ENCODE measurements at places on chromosomes 7 and 10.

- no peak for DNase-seq
Observed at GRCh38 chr10:6868036-6868725, 288.1 kb upstream of the PRKCQ start.

GRCh38 chr7:54253036-54253373, 289.2 kb upstream of the VSTM2A start:
- DNase-seq = peak; percentile 73

GRCh38 chr10:63582690-63583089, 61.5 kb downstream of the REEP3 start:
- no peak for DNase-seq

GRCh38 chr10:79392020-79392398, 44.7 kb downstream of the PPIF start:
- no peak for DNase-seq

- no peak for DNase-seq
Observed at GRCh38 chr7:139774376-139774775, 3.4 kb downstream of the HIPK2 start.

- no peak for DNase-seq
Observed at GRCh38 chr7:150857276-150858055, 5.1 kb downstream of the AOC1 start.

GRCh38 chr10:24723386-24723787, 300 bp downstream of the ARHGAP21 start:
- DNase-seq = no peak

DNA sequence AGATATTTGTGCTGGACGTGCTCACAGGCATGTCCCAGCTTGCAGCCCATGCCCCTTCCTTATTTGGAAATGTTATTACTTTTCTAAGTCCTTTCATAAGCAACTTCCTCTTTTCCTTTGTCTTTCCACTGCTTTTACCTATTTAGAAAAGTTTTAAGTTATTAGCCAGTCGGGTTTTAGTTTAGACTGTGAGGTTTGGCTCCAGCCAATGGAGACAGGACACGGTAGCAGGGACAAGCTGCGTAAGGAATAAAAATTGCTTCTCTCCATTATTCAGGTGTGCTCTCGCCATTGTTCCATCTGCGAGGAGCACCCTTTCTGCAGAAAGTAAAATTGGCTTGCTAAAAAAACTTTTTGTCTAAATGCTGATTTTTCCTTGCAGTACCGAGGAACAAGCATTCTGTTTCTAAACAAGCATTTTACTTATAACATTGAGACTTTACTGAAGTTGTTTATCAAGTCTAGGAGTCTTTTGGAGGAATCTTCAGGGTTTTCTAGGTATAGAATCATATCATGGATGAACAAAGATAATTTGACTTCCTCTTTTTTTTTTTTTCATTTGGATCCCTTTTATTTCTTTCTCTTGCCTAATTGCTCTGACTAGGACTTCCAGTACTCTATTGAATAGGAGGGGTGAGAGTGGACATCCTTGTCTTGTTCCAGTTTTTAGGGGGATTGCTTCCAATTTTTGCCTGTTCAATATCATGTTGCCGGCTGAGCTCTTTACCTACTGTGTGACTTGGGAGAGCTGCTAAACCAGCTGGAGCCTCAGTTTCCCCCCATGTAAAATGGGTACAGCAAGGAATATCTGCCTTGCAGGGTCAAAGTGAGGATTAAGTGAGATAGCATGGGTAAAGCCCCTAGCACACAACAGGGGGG, 63.8 kb downstream of the ALOX5 start:
- no peak for DNase-seq

GRCh38 chr7:16991551-16991950, 109.8 kb upstream of the AGR3 start:
- no peak for DNase-seq

DNA sequence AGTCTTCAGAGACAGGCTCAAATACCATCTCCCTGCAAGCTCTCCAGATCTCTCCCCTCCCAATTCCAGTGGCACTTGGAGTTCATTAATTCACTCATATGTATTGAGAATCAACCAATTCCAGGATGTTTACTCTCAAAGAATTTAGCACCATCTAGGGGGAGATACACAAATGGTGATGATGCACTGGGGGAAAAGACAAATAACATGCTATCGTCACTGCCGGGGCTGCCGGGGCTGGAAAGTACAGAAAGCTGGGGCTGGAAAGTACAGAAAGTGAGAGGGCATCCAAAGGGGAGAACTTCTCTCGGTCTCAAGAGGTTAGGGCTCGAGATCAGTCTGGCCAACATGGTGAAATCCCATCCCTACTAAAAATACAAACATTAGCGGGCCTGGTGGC, 118.7 kb downstream of the MKX start:
- DNase-seq = no peak

- DNase-seq = no peak
Observed at GRCh38 chr10:102643336-102644065, 778 bp upstream of the TRIM8 start.

- no peak for DNase-seq
Observed at GRCh38 chr7:103307503-103308231, 10.4 kb downstream of the PMPCB start.

- no peak for DNase-seq
Observed at GRCh38 chr7:41067576-41067975, 635.3 kb downstream of the INHBA start.

DNA sequence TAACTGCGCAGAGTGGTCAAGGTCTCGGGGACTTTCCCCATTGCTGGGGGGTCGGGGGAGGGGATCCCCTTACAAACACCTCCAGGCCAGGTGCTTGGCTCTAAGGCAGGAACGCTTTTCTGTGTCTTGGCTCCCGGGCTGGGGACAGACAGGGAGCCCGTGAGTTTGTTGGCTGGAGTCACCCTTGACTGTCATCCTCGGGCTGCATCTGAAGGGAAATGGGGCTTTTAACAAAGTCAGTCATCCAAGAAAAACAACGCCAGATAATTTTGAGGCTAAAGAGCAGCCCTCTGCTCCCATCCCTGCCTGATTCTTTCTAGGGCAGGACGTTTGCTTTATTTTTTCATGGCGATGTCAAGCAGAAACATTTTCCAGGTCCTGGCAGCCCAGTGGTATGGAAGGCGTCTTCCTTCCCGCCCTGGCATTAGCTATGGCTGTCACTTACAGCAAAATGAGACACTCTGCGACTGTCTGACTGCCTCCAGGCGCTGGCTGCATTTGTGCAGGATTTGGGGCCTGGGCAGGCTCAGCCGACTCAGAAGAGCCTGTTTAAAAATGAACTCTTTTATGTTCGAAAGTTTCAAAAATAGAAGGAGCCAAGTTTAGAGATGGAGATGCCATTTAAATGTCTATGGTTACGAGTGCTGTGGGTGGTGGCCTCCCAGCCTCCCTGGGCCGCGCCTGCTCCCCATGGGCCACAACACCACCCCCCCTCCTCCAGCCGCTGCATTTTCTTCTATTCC, 54.7 kb upstream of the TNS3 start:
- no peak for DNase-seq

- DNase-seq = no peak
Observed at GRCh38 chr10:107807836-107808235, 643.3 kb upstream of the SORCS1 start.

DNA sequence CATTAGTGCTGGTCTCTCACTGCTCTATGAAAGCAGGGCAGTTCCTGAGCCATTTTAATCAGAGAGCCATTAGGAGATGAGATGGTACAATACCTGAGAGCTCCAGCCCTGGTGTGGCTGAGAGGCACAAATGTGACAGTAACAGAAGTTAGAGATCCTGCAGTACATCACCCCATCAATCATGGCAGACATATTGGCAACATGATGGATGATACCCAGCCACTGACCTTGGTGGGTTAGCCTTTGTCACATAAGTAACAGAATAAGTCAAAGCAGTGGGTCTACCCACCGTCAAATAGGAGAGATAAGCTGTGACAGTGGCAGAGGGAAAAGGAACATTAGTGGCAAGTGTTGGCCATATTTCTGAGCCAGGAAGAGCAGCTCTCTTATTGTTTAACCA, 53.3 kb upstream of the NXPH1 start:
- DNase-seq = no peak

GRCh38 chr10:122163174-122164022, 107.7 kb upstream of the BTBD16 start:
- DNase-seq = no peak

DNA sequence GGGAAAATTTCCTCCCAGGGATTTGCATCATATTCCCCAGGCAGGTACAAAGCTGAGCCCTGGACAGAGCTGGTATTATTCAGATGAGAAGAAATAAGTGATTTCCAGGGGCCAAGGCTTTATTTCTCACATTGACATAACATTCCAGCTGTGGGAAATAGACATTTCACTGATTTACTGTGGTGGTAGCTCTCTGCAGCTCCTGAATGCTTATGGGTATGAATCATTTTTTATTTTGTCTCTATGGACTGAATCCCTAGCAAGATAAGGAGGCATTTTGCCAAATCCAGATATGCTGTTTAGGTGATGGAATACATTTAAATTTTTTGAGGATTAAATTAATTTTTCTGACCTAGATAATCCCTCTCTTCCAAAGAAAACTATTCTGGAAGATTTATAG, 97.9 kb downstream of the MTPN start:
- DNase-seq = no peak

- no peak for DNase-seq
Observed at GRCh38 chr7:9889554-9889953, 1084.1 kb upstream of the PHF14 start.

- DNase-seq = no peak
Observed at GRCh38 chr7:28674359-28674782, 262.1 kb downstream of the CREB5 start.

DNA sequence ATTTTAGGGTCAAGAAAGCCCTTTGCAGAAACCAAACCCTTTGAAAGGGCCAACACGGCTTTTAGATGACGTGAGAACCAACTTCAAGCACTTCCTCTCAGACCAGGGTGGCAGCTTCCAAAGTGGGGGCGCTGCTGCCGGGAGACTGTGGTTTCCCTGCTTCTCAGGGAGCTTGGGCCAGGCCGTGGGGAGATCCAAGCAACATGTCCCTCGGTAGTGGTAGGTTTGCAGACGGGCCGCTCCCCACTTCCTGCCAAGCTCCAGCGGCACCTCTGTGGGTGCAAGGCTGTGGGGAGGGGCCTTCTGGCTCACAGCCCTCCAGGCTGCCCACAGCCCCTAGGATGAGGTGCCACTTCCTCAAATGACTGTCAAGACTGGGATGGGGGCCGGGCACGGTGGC, 132.4 kb downstream of the FAM53B start:
- DNase-seq = no peak

DNA sequence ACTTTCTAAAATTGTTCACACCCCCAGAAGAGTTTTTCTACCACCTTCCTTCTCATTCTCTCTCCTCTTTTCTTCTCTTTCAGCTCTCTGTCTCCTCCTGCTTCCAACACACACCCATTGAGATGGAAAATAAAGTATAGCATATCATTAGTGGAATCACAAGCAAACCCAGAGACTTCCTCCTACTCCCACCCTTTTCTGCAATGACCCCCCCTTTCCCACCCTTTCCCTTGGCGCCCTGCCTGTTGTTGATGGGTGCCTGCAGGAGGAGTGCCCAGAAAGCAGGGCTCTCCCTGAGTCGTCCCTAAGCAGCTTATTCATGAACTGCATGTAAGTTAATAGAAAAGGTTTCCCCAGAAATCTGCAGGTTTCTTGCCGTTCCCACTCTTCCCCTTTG, 300.0 kb downstream of the PLXNA4 start:
- DNase-seq = no peak

- no peak for DNase-seq
Observed at GRCh38 chr7:142414135-142414534, 156.3 kb upstream of the PRSS58 start.

DNA sequence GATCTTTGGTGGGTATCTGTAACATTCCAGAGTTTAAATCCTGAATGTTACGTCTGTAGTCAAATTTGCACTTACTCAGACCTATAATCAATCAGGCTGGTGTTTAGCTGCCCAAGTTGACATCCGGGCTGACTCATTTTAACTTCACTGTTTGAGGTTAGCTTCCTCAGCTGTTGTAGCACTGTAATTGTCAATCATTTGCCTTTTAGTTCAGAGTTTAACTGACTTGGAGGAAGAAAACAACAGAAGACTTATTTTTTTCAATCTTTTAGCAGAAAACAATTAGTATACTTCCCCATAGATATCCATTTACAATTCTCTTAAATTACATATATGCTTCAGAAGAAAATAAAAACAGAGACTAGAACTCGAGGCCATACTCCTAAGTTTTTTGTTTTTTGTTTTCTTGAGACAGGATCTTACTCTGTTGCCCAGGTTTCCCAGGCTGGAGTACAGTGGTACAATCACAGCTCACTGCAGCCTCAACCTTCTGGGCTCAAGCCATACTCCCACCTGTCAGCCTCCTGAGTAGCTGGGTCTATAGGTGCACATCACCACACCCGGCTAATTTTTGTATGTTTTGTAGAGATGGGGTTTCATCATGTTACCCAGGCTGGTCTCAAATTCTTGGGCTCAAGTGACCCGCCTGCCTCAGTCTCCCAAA, 38.5 kb upstream of the LRRC17 start:
- no peak for DNase-seq

GRCh38 chr7:4803397-4804241, 28.2 kb downstream of the AP5Z1 start:
- no peak for DNase-seq

- no peak for DNase-seq
Observed at GRCh38 chr7:129553899-129554461, 51.6 kb downstream of the SMKR1 start.

- DNase-seq = no peak
Observed at GRCh38 chr10:104274762-104275721, 6.1 kb downstream of the GSTO2 start.

- DNase-seq = no peak
Observed at GRCh38 chr10:44995914-44996669, 4.6 kb upstream of the ZNF22 start.

DNA sequence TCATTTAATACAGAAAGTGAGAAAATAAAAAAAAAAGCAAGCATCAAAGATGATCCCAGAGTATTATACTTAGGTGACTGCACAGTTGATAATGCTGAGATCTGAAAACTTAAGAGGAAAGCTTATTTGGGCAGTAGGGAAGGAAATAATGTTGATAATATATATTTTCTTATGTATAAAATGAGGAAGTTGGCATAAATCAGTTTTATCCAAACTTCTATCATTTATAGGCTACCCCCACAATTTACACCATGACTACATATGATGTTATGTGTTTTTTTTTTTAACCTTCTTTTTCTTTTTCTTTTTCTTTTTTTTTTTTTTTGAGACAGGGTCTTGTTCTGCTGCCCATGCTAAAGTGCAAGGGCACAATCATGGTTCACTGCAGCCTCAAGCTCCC, 108.2 kb upstream of the PLXDC2 start:
- DNase-seq = no peak

DNA sequence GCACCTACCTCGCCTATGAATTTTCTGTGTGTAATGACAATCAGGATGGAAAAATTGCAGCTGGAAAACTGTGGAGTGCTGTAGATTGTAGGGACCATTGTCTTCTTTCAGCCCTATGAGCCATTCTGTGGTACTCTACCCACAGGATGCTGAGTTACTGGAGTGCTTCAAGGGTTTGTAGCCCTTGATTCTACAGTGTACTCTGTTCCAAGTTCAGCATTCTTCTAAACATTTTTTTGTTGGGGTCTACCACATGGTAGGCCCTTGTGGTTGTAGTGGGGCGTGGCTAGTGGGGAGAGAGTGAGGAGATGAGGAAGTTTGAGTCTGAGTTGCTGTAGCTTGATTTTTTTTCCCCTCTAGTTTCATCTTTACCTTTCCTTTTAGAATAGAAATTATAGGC, 33.5 kb downstream of the REEP3 start:
- no peak for DNase-seq
